ENCODE measurements at places on chromosomes 5 and 9. TPM values are rescaled to one million over a fixed set of nuclear protein-coding genes. Genes with fewer than 3 reads are reported as not detected.

- DNase-seq, result peak; percentile 26
Observed at GRCh38 chr5:176875783-176876505, 23.2 kb downstream of the HK3 start.

- DNase-seq, result no peak
Observed at GRCh38 chr5:112977440-112977861, 853 bp downstream of the DCP2 start.

DNA sequence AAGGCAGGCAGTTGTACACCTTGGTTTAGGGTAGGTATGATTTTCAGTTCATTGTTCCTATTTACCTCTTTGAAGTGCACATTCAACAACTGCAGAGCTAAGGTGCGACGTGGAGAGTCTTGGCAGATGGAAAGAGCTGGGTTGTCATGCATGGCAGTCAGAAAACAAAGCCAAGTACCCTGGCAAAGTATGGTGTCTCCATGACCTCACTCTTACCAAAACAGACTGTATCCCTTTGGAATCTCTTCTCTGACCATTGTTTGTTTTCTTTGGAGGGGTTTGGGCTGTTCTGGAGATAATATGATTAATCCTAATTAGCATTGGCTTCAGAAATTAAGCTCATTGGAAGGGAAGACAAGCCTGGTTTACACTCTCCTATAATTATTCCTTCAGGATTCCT, 665.7 kb downstream of the DNAH5 start:
- no peak for DNase-seq

- DNase-seq, result no peak
Observed at GRCh38 chr5:145316282-145316681, 518.9 kb downstream of the PRELID2 start.

- no peak for DNase-seq
Observed at GRCh38 chr5:59393585-59394420, 499.7 kb downstream of the PDE4D start.

DNA sequence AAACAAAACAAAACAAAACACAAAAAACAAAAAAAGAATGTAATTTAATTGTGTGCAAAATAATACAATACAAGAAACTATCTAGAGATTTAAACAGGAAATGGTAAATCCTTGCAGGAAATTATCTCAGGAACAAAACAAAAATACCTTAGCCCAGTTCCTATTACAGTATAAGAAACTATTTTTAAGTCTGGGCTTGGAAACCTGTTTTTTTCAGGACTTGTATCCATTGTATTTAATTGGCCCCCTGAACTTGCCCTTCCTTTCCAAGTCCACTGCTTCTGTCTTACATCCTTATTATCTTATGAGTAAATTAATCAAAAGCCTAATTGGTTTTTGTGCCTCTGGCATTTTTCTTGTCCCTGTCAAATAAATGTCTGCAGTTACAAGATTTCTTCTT, 48.5 kb downstream of the ST8SIA4 start:
- DNase-seq, result no peak

GRCh38 chr9:87865626-87866025, 17.1 kb upstream of the SPATA31E1 start:
- DNase-seq, result no peak

DNA sequence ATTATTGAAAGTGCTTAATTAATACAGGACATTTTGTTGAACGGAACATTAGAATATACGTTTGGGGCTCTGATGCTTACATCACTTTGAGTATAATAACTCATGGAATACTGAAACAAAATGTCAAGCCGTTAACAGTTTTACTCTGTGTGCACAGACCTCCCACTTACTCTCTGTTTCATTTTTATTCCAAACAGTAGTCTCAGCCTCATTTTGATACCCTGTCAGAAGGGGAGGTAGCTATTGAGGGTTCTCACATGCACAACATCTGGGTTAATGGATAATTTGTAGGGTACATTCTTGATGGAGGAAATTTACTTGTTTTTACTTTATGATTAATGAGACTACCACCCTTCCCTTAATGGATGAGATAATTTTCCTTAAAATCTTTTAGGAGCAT, 59.0 kb downstream of the SCAMP1 start:
- no peak for DNase-seq

- DNase-seq, result no peak
Observed at GRCh38 chr9:376115-376514, 161.4 kb downstream of the DOCK8 start.

GRCh38 chr5:53323511-53323910, 156.9 kb upstream of the FST start:
- no peak for DNase-seq

DNA sequence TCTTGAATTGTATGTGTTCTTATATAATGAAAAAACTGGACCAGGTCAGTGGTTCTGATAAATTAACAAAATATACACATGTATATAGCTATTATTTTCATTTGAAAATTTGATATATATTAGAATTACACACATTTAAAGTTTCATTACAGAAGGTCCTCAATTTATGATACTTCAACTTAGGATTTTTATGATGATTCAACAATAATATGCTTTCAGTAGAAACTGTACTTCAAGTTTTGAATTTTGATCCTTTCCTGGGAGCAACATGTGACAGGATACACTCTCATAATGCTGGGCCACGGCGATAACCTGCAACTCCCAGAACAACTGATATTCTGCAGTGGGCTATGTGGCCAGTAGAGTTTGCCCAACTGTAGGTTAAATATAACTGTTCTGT, 344.7 kb downstream of the TAF11L14 start:
- DNase-seq, result no peak

- DNase-seq, result no peak
Observed at GRCh38 chr9:90611568-90611967, 31.1 kb downstream of the DIRAS2 start.

DNA sequence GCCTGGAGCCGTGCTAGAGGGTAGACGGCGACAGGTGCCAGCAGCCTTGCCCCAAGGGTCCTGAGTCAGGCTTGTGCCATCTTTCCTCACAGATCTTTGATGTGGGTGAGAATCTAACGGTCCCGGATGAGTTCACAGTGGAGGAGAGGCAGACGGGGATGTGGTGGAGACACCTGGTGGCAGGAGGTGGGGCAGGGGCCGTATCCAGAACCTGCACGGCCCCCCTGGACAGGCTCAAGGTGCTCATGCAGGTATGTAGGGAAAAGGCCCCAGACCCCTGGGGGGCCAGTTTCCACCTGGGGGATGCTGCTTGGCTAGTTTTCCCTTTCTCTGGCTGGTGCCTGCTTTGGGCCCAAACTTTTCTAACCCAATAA, 24.0 kb downstream of the PTGES2 start:
- DNase-seq, result peak; percentile 68

GRCh38 chr5:30050056-30050815, 1143.2 kb upstream of the CDH6 start:
- DNase-seq, result no peak

GRCh38 chr9:95605816-95606488, 89.2 kb upstream of the PTCH1 start:
- no peak for DNase-seq

DNA sequence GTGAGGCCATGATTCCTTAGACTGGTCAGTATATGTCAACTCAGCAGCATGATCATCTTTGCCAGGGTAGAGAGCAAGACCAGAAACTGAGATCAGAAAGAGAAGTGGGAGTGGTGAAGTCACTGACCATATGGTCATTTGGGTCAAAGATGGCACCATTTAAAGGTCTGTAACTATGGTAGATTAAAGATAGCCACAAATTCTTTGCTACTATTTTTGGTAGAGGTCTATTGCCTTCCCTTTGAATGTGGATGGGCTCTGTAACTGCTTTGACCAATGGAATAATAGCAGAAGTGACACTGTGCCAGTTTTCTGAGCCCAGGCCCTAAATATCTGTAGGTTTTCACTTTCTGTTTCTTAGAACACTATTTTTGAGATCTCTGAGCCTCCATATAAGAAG, 117.6 kb downstream of the PCSK1 start:
- DNase-seq, result no peak

DNA sequence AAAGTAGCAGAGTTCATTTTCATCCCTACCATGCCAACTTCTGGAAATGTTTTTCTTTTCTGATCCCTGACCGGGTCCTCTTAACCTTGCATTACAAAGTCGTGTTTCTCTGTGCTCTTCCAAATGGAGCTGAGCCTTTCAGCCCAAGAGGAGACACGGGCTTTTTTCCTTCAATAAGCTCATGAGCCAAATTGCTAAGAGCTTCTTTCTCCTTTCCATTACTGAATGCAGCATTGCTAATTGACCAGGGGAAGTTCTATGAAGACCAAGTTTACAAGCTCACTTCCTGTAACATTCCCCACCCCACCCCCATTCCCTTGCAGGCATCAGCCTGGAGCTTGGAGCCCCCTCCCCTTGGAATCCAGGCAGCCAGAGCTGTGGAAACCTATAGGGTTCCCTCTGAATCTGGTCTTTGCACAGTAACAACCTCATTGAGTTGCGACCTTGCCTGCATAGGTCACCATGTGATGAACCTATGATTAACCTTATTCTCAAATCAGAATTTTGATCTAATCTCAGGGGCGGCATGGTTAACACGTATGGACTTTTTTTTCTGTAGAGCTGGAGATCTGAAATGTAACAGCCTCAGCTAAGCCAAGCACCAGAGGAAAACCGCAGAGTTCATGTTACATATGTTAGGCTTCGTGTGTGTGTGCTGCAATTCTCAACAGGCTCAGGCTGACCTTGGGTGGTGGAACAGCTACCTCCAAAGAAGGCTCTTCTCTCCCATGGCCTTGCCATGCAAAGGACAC, 395.7 kb upstream of the ZNF462 start:
- no peak for DNase-seq

- no peak for DNase-seq
Observed at GRCh38 chr5:96957254-96958049, 21.6 kb downstream of the LNPEP start.

GRCh38 chr9:76658510-76659231, 105.6 kb upstream of the PCA3 start:
- DNase-seq, result no peak

DNA sequence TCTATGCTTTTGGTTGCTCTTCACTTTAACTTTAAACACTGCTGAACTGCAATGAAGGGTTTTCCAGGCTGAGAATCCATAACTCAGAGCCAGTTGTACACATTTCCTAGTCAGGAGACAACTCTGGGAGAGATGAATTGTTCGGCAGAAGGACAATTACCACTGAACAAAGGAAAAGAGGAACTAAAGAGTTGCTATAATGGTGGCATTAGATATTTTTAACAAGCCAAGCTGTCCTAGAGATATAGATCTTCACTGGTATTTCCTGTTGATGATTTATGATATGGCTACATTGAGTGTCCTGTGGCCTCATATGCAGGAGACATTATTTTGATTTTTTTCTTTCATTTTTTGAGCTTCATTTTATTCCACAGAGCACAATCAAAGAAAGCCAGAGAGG, 219.1 kb upstream of the PCSK5 start:
- no peak for DNase-seq

DNA sequence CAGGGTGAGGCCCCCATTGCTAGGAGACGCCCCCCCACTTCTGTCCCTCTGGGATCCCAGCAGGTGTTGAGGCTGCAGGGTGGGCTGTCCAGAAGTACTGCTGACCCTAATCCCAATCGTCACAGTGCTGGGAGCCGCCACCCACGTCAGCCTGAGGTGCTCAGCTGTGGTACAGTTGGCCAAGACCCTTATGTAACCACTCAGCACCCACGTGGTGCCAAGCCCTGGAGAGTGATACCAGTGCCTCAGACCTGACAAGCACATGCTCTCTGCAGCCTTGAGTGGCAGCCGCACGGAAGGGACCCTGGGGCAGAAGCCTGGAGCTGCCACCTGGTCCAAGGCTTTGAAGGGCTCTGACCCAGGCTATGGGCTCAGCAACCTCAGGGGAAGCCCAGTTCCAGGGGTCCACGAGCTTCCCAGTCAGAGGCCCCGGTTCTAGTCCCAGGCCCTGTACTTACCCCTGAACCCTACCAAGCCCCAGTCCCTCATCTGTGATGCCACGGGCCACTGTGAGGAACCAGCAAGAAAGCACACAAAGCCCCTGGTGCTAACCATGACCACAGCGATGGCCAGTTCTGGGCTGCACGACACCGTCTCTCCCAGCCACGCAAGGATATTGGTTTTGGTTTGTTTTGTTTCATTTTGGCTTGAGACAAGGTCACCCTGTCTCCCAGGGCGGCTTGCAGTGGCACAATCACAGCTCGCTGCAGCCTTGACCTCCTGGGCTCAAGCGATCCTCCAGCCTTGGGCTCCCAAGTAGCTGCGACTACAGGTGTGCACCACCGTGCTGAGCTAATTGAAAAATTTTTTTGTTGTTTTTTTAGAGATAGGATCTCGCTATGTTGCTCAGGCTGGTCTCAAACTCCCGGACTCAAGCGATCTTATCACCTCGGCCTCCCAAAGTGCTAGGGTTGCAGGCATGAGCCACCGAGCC, 50.7 kb downstream of the DBH start:
- DNase-seq, result no peak

GRCh38 chr5:124583469-124584350, 162.7 kb downstream of the ZNF608 start:
- peak; percentile 33 for DNase-seq

DNA sequence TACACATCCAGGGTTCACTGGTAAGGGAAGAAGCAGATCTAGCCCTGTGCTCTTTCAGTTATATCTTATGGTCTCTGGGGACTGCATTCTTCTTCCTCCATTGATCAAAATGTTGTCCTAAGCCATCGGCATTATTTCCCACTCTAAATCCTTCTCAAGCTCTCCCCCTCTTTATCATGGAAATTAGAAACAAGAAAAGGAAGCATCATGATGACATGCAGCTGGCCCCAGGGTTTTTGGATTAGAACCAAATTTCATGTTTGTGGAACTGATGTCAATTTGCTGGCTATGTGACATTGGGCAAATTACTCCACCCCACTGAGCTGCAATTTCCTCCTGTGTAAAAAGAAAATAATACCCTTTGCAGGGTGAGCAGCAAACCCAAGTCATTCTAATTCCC, 39.5 kb downstream of the MFAP3 start:
- DNase-seq, result no peak

DNA sequence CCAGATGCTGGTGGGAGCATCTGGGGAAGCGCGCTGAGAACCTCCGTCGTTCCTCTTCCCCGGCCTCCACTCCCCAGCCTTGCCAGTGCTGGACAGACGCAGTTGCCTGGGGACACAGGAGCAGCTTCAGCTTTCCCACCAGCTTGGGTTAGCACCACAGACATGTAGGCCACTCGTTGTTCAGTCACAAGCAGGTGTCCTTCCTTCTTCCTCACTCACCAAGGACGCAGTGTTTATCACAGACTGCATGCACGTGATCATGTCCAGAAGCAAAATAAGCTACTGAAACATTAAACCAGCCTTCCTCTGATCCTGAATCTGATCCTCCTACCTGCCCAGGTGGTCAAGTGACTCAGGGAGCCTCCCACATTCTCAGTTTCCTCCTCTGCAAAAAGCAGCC, 232.9 kb downstream of the SYK start:
- no peak for DNase-seq

The C9 gene
- 0.52 TPM for total RNA-seq

The SPAG8 gene
- 2.4 TPM for total RNA-seq

The EFNA5 gene
- 4.3 TPM for total RNA-seq

The PCDHB16 gene
- total RNA-seq, result not detected

The DIAPH1 gene
- total RNA-seq, result 419 TPM

The DTWD2 gene
- total RNA-seq, result 3.7 TPM

The IRX2 gene
- not detected for total RNA-seq

The SVEP1 gene
- total RNA-seq, result not detected

The FAM13B gene
- 67.4 TPM for total RNA-seq

The STKLD1 gene
- 2.9 TPM for total RNA-seq

The PFN3 gene
- total RNA-seq, result not detected

The MEIKIN gene
- total RNA-seq, result 1.1 TPM
